ENCODE measurements at places on chromosomes 1 and 21.

GRCh38 chr1:54070171-54070837 lies 16.9 kb downstream of the TCEANC2 start:
- DNase-seq = peak; percentile 32

DNA sequence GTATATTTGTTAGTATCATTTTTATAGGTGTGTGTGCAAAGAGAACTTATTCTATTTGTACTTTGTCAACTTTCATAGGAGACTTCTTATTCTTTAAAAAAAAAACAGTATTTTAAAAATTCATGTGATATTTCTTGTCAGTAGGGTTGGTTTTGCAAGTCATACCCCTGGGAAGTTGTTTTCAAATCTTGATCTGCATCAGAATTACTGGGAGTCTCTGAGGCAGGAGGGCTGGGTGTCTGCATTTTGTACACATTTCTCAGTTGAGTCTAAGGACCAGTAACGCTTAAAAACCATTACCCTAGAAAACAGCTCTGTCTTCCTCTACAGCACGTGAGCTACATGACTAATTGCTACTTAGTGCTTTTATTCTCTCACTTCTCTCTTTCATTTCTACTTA lies 76.0 kb upstream of the CTTNBP2NL start:
- DNase-seq = no peak

GRCh38 chr1:210910020-210910575 lies 223.8 kb downstream of the KCNH1 start:
- no peak for DNase-seq

- DNase-seq = no peak
Observed at GRCh38 chr21:31804008-31804394, 68.8 kb upstream of the HUNK start.

GRCh38 chr1:224106568-224107281 lies 7.2 kb upstream of the FBXO28 start:
- DNase-seq = no peak

DNA sequence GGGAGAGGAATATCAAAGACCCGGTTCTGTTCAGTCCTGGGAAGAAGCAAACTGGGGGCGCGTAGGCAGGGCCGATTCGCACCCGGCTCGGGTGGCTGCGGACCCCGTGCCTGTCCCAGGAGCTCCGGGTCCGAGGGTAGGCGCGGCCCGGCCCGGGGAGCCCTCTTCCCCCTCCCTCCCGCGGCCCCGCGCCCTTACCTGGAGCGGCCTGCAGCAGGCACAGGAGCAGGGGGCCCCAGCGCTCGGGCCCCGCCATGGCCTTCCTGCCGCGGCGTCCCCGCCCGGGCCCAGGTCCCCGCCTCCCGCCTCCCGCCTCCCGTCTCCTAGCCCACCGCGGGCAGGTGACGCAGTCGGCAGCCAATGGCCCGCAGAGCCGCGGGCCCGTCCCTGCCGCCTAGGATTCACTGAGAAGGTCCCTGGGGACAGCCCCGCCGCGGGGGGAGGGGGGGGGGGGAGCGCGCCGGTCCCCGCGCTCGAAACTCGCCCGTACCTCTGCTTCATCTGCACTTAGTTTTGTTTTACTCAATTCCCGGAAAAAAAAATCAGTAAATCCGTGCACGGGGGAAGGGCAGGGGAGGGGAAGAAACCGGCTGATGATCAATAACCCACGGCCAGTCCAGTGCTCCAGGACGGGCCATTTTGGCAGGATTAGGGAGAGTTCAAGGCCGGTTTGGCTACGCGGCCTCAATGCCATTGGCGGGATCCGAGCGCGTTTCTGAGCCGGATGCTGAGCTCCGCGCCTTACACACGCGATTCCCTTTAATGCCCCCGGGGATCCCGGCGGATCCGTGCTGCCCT lies at the start of gene IFNLR1:
Gene IFNLR1 (minus strand): TSS at position 297 of the 798 bp plus-strand sequence. CDS start 41 bp downstream, at position 256.
- no peak for DNase-seq
